CD4-positive, alpha-beta T cell treated with Interferon alpha-2 for 1 hour (primary cell): ENCODE measurements at places on chromosomes 1 and 21.

- no peak for DNase-seq
Observed at GRCh38 chr1:68011657-68012375, 38.6 kb downstream of the DIRAS3 start.

DNA sequence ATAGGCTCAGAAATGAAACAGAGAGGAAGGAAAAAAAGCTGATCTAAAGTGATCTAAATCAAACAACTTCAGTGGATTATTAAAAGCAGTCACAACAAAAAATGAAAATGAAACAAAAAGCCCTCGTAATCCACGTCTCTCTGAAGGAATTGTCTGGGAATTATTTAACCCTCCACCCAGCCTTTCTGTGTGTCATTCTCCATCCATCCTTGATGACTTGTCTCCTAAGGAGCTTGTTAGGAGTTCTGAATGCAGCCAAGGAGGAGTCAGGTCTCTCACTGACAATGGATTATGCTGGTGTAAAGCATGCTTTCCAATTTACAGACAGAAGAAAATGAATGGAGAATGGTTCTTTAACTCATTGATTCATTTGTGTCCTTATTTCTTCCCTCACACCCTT is 359.3 kb upstream of the RUNX1 start:
- DNase-seq, result no peak

DNA sequence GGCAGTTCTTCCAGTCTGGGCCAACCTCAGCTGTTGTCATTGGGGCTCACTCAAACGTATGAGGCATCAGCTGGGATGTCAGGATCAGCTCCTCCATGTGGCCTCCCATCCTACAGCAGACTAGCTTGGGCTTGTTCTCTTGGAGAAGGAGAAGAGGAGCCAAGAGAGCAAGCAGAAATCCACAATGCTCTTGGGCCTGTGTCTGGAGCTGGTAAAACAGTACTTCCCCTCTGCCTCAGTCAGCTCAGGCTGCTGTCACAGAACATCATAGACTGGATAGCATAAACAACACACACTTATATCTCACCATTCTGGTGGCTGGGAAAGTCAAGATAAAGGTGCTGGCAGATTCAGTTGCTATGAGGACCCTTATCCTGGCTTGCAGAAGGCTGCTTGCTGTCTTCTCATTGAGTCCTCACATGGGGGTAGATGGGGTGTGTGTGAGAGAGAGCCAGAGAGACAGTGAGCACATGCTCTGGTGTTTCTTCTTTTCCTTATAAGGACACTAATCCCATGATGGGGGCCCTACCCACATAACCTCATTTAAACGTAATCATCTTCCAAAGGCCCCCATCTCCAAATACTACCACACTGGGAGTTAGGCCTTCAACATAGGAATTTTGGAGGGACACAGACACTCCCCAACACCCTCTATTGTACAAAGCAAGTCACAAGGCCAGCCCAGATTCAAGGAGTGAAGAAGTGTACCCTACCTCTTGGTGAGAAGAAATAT is 16.3 kb upstream of the DNAJC6 start:
- DNase-seq, result no peak

- DNase-seq, result no peak
Observed at GRCh38 chr1:42482635-42483153, 19.6 kb downstream of the CCDC30 start.

GRCh38 chr1:31648190-31648589 is 3.5 kb upstream of the PEF1 start:
- no peak for DNase-seq

GRCh38 chr1:87399701-87400100 is 71.0 kb downstream of the LMO4 start:
- DNase-seq, result no peak

- no peak for DNase-seq
Observed at GRCh38 chr1:145982010-145982723, 14.2 kb downstream of the TXNIP start.

DNA sequence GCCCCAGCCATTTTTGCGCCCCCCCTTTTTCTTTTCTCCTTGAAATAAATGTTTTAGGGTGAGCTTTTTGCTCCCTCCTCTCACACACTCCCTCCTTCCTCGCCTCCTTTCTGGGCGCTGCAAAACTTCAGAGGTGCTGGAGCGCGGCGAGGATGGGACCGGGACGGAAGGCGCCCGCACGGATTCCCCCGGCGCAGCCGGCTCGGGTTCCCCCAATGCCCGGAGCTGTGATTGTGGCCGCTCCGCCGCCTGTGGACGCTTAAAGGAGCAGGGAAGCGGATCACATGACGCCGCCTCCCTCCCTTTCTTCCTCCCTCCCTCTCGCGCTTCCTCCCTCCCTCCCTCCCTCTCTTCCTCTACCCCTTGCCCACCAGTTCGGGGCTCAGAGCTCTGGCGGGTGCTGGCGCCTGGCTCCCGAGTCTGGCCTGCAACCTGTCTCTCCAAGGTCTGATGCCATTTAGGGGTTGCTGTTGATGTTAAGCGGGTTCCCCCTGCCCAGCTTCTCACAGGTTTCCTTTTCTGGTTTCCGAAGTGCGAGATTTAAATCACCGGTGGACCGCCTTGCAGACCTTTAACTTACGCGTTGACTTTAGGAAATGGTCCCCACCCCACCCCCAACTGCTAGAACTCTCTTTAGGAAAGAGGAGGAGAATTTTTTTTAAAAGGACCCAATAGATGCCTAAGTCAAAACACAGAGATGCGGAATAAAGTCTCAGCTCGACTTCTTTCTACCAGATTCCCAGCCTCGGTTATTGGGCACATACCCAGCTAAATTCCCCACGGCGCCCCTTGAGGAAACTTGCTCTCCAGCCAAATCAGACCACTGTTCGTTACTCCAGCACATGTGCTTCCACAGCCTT is at the start of gene WLS:
Gene WLS (minus strand): TSS at position 235 of the 860 bp plus-strand sequence. CDS start 224 bp downstream, at position 11.
- no peak for DNase-seq

DNA sequence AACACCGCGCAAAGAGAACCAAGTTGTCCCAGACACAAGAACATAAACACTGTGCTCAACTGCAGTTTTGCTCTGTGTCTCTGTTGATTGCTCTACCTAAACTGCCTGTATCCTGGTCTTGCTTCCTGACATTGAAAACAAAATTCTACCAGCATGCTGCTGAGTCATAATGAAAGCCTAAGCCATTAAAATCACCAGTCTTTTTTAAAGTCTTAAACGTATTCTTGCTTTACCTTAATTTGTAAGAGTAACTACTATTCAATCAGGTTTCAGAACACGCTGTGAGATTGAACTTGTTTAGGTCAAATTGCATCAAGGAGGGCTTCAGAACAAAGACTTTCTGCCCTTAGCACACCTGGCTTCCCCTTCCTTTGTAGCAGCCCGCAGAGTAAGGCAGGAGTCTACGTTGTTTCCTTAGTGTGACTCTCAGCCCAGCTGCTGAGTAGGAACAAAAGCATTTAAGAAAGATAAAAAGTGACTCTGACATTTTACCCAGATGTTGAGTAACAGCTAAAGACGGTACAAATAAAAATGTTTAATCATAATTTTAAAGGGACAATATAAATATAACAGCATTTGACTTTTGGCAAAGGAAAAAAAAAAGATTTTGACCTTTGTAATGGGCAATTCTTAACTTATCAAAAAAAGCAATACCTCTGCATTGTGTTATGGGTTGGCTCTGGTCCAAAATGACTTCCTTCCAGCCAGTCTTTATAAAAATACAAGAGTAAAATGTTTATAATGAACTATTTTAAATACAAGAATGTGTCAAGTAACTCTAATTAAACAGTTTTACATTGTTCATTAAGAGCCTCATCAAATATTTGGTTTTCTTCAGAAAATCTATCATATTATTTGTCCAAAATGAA is 186.9 kb upstream of the ADGRL4 start:
- DNase-seq, result no peak

DNA sequence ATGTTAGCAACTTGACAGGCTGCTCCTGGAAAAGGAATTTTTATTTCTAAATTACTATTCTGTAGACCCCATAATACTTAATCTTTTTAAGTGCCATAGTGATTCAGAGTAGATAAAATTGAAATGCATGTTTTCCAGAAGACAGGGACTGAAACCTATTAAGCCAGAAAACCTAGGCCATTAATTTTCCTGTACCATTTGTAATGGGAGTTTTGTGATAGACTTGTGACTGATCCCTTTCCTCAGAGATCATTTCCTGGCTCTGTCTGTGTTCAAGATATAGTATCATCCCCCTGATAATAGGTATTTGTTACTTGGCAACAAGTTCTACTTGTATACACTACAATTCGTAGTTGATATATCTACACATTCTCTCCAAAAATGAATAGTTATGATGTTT is 1609.8 kb downstream of the AMY1C start:
- DNase-seq, result no peak

DNA sequence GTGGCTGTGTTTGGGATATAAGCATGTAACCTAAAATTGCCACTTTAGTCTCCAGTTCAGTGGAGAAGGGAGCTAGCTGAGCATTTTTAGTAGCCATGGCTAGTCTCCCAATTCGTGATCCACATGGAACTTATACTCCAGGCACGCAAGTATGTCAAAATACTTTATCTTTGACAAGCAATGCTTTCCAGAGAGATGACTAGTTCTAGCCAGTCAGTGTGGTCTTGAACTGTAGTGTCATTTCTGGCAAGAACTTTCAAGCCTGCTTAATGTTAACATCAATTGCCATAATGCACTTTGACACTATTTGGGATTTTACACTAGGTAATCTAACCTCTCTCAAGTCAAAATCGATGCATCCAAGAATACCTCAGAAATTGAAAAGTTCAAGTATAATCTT is 660.0 kb downstream of the PTPRC start:
- no peak for DNase-seq

DNA sequence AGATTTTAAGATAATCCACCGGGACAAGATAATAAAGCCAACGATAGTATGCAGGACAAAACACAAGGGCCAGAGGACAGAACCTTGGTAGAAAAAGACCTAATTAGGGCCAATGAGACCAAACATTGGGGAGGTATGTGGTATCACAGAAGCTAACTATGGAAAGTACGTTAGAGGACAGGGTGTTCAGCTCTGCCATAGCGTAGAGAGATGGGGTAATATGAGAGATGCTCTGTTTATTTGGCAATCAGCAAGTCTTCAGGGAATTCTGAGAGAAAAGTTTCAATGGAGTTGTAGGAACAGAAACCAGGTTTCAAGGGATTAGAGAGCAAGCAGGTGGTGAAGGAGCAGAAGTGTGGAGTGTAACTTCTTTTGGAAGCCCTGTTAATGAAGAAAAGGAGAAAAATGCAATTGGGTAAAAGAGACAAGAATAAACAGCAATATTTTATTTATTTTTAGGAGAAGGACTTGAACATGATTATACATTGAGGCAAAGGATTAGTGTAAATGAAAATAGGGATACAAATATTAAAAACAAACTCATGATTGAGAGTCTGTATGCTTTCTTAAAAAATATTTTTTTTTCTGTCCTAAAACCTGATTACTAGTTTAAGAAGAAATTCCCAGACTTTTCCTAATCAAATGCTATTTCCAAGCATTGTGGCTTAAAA is 24.0 kb downstream of the EEIG2 start:
- DNase-seq, result no peak

DNA sequence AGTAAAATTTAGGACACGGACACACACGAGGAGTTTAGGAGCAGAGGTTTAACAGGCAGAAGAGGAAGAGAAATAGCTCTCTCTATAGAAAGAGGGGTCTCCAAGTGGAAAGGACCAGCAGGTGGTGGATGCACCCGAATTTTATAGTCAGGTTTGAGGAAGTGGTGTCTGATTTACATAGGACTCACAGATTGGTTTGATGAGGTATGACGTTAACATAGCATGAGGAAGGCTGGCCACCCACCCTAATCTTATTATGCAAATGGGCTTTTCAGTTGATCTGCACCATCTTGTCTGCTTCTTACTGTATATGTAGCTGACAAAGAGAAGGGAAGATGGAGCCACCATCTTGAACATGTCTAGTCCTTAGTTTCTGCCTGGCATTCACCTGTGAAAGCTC is 52.5 kb upstream of the RGS2 start:
- no peak for DNase-seq

GRCh38 chr21:14673649-14674048 is 127.5 kb upstream of the SAMSN1 start:
- no peak for DNase-seq

DNA sequence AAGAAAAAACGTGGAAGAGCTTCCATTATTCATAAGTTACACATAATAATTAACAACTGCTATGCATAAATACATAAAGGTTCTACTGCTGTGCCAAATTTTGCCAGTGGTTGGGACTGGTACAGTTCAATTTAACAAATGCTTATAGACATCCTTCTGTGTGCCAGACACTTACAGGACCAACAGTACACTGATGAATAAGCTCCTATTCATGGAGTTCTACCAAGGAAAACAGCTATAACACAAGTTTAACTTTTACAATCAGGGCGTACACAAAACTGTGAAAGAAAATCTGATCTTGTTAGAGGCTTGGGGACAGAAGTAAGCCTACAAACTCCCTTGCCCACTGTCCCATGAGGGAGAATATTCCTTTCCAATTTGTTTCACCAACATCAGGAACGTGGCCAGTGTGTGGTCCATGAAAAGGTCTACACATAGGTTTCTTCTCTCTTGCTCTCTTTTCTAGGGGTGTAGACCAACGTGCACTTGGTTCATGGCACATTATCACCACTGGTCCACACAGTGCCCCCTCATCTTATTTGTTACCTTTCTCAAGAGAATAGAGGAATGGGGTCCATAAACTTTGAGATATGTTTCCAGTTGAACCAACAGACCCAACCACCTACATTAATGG is 10.1 kb downstream of the NRIP1 start:
- DNase-seq, result no peak

- DNase-seq, result no peak
Observed at GRCh38 chr1:179788259-179788658, 45.2 kb downstream of the FAM163A start.

GRCh38 chr21:36478941-36479340 is 981 bp downstream of the CLDN14 start:
- no peak for DNase-seq

- DNase-seq, result no peak
Observed at GRCh38 chr1:116999596-116999995, 2.0 kb upstream of the CD101 start.

- DNase-seq, result no peak
Observed at GRCh38 chr1:117633936-117634335, 28.1 kb downstream of the TENT5C start.

GRCh38 chr1:67367370-67368045 is 59.8 kb downstream of the IL12RB2 start:
- no peak for DNase-seq

DNA sequence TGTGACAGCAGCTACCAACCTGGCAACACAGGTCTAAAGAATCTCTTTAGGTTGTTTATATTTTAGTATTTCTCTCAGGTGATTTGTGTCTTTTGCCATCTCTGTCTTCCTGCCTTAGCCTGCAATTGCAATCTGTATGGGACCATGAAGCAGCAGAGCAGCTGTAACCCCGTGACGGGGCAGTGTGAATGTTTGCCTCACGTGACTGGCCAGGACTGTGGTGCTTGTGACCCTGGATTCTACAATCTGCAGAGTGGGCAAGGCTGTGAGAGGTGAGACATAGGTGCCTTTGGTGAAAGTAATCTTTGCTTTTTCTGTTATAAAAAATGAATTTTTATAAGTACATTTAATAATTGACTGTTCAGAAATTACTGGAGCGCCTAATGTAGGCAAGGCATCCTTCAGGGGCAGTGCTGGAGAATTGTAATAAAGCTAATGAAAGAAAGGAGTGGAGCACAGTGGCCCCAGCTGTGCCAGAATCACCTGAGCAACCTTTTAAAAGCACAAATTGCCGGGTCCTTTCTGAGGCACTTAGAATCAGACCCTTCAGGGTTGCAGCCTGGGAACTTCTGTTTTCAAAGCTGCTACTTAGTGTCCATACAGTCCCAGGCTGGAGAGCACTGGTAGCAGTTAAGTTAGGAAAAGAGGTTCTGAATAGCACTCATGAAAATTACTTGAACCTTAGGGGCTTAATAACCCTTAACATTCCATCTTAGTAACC is 60.6 kb upstream of the LAMC2 start:
- DNase-seq, result no peak

GRCh38 chr1:198278943-198279342 is 122.1 kb downstream of the NEK7 start:
- no peak for DNase-seq
